ENCODE measurements at places on chromosomes 16 and 17. TPM values are rescaled to one million over a fixed set of nuclear protein-coding genes. Genes with fewer than 3 reads are reported as not detected.

The CDH16 gene
- not detected for total RNA-seq

The SLC5A2 gene
- 0.10 TPM for total RNA-seq

The ZNF750 gene
- not detected for total RNA-seq

The KIF22 gene
- total RNA-seq = 155 TPM

The TNRC6C gene
- 23.4 TPM for total RNA-seq

The ITGA2B gene
- 7.6 TPM for total RNA-seq

The CCL17 gene
- not detected for total RNA-seq

The C16orf74 gene
- total RNA-seq = 30.0 TPM

The KRTAP1-5 gene
- not detected for total RNA-seq

GRCh38 chr16:52611817-52612673 lies 65.1 kb upstream of the TOX3 start:
- no peak overlapping the region for H3K27ac ChIP-seq
- H3K27me3 ChIP-seq = no peaks in the 10 kb centered on the region
- no peak overlapping the region for H3K4me3 ChIP-seq
- no peaks in the 10 kb centered on the region for H3K36me3 ChIP-seq
- no peak for DNase-seq
- no peaks in the 10 kb centered on the region for H3K4me1 ChIP-seq

DNA sequence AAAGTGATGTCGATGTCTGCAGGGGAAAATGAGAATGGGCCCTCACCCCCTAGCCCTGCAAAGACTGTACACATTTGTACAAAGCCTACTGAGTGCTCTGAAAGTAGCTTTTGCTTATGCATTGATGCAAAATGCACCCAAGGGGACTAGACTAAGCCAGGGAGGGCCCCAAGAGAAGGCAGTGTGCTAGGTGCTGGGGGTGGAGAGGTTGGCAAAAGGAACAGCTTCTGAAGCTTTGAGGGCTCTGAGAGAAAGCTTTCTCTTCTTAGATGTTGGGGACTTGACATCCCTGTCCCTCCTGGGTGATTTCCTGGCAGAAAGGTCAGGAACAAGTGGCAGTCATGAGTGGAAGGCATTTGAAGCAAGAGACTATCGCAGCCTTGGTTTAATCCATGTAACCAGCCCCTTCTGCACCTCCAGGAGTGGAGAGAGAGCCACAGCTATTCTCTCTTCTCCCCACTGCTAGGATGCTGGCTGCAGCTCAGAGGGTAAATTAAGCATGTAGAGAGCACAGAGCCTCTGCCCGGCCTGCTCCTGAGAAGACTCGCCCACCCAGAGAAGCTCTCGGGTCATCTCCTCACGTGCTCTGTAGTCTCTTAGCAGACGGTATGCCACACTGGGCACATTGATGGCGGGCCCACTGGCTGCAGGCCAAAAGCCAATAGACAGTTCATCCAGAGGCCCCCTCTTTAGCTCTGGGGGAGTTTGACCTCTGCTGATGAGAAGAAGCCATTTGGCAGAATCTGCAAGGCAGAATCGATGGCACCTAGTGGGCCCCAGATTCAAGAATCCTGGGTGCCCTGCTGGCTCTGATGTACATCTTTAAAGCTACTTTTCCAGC lies 221.4 kb downstream of the MSI2 start:
- no peak for DNase-seq
- no peaks in the 10 kb centered on the region for H3K36me3 ChIP-seq
- no peak overlapping the region for H3K4me3 ChIP-seq
- H3K4me1 ChIP-seq = no peaks in the 10 kb centered on the region

GRCh38 chr17:951325-952132 lies 28.0 kb downstream of the NXN start:
- no peak overlapping the region for H3K4me3 ChIP-seq
- no peaks in the 10 kb centered on the region for H3K27me3 ChIP-seq
- no peak for DNase-seq
- H3K36me3 ChIP-seq = no peaks in the 10 kb centered on the region
- H3K4me1 ChIP-seq = peaks cover 40% of the 10 kb centered on the region

DNA sequence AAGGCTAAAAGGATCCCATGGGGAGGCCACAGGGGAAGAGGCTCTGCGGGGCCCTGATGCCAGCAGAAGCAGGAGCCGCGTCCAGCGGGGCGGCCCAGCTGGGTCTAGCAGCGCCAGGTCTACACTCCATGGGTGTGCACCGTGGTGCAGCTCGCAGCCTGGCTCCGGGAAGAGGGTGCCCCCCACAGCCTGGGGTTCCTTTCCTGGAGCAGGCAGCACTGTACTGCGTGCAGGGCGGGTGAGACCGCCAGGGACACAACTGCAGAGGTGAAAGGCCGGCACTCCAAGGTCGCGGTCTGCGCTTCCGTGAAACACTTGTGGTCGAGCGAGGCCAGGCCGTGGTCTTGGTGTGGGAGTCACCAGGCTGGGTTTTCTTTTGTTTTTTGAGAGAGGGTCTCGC lies 6.5 kb upstream of the CCDC154 start:
- H3K27me3 ChIP-seq = no peaks in the 10 kb centered on the region
- H3K36me3 ChIP-seq = no peaks in the 10 kb centered on the region
- H3K27ac ChIP-seq = no peak overlapping the region

- peaks cover 14% of the 10 kb centered on the region for H3K4me1 ChIP-seq
- no peaks in the 10 kb centered on the region for H3K36me3 ChIP-seq
- H3K4me3 ChIP-seq = no peak overlapping the region
Observed at GRCh38 chr17:79115487-79115886, 40.9 kb downstream of the ENGASE start.

DNA sequence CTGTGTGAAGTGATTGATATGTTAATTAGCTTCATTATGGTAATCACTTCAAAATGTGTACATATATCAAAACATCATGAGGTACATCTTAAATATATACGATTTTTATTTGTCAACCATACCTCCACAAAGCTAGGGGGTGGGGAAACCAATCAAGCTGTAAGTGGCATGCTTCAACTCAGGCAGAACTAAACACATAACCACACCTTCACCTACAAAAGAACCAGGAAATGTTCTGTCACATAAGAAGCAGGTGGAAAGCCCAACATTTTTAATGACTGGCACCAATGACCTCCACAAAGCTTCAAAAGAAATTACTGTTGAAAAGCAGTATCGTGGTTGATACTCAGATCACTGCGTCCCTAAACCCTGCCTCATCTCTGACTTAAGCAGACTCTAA lies 867.7 kb upstream of the EEF2KMT start:
- DNase-seq = no peak
- H3K27me3 ChIP-seq = no peaks in the 10 kb centered on the region
- H3K36me3 ChIP-seq = no peaks in the 10 kb centered on the region
- no peak overlapping the region for H3K4me3 ChIP-seq

DNA sequence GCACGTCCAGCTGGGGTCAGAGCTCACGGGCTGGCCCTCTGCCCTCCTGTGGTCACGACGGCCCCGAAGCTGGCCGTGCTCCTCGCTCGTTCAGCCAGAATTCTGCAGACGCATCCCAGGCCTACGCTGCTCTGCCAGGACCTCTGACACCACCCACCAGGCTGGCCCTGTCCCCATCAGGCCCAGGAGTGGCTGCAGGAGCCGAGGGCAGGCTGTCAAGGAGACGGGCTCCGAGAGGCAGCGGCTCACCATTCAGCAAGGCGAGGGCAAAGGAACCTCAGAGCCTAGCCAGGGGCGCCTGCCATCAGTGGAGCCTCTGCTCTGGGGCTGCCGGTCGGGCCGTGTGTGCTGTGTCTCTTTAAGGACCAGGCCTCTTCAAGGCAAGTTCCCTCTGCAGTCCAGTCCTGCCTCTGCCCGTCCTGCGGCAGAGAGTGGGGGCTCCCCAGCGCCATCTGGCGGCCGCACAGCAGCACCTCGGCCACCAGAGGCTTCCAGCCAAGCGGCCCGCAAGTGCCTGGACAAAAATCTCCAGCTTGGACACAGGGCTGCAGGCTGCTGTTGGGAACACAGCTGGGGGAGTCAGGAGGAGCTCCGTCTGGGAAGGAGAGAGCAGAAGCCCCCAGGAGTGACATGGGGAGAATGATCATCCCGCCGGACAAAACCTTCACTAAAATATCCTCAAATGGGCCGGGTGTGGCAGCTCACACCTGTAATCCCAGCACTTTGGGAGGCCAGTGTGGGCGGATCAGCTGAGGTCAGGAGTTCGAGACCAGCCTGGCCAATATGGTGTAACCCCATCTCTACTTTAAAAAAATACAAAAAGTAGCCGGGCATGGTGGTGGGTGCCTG lies 7.4 kb upstream of the ABR start:
- no peak overlapping the region for H3K4me3 ChIP-seq
- no peaks in the 10 kb centered on the region for H3K36me3 ChIP-seq
- peaks cover 5% of the 10 kb centered on the region for H3K27me3 ChIP-seq
- H3K27ac ChIP-seq = no peak overlapping the region

DNA sequence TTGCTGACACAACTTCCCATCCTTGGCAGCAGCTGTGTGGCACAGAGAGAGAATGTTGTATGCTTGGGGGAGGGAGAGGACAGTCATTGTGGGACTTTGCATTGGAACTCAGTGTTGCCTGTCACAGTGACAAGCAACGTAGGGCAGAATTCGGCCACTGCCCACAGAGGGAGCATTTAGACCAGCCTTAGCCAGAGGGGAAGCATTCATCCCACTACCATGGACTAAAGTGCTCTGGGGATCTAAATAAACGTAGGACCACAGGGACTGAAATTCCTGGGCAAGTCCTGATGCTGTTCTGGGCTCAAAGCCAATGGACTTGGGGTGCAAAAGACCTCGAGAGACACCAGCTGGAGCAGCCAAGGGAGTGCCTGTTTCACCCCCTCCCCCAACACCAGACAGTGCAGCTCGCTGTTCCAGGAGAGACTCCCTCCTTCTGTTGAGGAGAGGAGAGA lies 44.9 kb downstream of the ABCA8 start:
- DNase-seq = no peak
- H3K27ac ChIP-seq = no peak overlapping the region

GRCh38 chr17:48752399-48753288 lies 24.1 kb upstream of the HOXB13 start:
- H3K36me3 ChIP-seq = no peaks in the 10 kb centered on the region
- no peak for DNase-seq
- no peak overlapping the region for H3K27ac ChIP-seq
- no peak overlapping the region for H3K4me3 ChIP-seq
- H3K27me3 ChIP-seq = 0 out of 2 replicates have a peak, but pooled peaks cover 11% of the 10 kb centered on the region

DNA sequence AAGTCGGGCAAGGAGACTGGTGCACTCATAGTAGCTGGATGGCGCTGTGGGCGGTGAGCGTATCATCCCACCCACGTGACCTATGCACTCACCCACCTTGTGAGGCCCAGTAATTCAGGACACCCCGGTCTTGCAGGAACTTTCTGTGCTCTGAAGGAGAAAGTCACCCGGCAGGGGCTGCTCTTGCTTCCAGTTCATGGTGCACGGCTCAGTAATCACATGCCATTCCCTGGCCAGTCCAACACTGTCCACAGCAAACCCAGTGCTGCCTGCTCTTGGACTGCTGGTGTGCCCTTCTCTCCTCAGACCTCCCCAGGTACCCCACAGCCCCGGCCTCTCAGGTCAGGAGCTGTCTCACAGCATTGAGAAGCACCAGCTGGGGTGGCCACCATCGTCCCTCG lies 16.4 kb upstream of the RHBDF2 start:
- no peaks in the 10 kb centered on the region for H3K27me3 ChIP-seq
- no peaks in the 10 kb centered on the region for H3K36me3 ChIP-seq
- no peak for DNase-seq

DNA sequence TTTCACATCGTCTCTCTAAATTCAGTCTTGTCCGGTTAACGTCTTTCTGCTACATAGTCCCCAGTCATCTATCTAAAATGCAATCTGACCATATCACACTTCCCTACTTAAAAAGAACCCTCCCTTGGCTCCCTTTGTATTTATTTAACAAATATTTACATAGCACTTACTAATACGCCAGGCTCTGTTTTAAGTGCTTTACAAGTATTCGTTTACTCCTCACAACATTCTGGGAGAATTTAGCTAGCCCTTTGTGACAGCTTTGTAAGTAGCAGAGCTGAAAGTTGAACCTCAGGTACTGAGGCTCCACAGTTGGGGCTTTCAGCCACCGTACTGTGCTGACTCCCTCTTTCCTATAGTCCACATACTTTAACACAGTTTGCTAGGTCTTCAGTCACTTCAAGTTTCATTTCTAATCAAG lies 9.2 kb downstream of the PAFAH1B1 start:
- H3K4me1 ChIP-seq = peaks cover 6% of the 10 kb centered on the region
- H3K36me3 ChIP-seq = no peaks in the 10 kb centered on the region
- no peak overlapping the region for H3K27ac ChIP-seq
- no peak for DNase-seq
- no peaks in the 10 kb centered on the region for H3K27me3 ChIP-seq
- no peak overlapping the region for H3K4me3 ChIP-seq

DNA sequence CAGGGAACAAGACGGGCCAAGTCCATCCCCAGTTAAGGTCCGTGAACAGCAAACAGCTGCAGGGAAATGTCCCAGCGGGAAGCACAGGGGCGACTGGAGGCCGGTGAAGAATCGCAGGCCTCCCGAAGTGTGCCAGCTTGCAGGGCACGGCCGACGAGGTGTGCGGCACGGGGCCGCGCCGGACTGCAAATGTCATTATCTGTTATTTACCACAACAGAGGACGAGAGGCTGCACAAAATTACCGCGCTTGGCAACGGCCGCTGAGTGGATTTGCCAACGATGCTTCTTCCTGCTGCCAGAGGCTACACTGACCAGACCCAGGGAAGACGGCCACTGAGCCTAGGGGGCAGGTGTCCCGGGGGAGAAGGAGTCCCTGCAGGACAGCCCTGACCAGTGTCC lies 53.1 kb downstream of the RPH3AL start:
- no peak overlapping the region for H3K4me3 ChIP-seq
- H3K27me3 ChIP-seq = no peaks in the 10 kb centered on the region
- no peak for DNase-seq
- no peaks in the 10 kb centered on the region for H3K4me1 ChIP-seq
- no peaks in the 10 kb centered on the region for H3K36me3 ChIP-seq
- H3K27ac ChIP-seq = no peak overlapping the region

DNA sequence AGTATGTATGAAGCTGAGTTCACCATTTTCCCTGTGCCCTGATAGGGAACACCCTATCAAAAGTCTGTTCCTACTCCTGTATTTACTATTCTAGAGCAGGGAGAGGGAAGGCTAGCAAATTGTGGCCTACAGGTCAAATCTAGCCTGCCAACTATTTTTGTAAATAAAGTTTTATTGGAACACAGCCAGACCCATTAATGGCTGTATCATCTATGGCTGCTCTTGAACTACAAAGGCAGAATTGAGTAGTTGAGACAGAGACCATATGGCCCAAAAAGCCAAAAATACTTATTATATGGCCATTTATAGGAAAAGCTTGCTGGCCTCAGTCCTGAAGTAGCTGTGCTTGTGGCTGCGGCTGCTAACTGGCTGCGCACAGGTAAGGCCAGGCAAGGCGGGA lies 4.3 kb upstream of the ALDOC start:
- peaks cover 66% of the 10 kb centered on the region for H3K36me3 ChIP-seq
- peaks cover 9% of the 10 kb centered on the region for H3K4me1 ChIP-seq
- no peak for DNase-seq

DNA sequence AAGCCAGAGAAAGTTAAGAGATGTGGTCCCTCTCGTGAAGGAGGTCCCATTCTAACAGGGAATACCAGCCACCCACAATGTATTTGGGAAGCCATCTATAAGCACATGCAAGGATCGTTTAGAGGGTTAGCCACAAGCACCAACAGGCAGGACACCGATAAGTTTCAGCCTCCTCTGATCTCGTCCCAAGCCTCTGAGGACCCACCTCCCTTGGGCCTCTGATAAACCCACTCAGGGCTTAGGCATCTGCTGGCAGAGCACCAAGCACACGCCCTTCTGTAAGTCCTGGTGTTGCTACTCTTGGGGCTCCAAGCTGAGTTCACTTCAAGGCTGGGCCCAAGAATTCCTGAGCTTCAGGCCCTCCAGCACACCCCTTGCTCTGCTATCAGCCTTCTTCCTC lies 5.4 kb upstream of the PNPO start:
- peak overlapping the region; percentile 61 for H3K27ac ChIP-seq
- peak; percentile 92 for DNase-seq
- H3K36me3 ChIP-seq = no peaks in the 10 kb centered on the region
- peak overlapping the region; percentile 36 for H3K4me3 ChIP-seq
- no peaks in the 10 kb centered on the region for H3K27me3 ChIP-seq
